ENCODE measurements at places on chromosomes 16 and 17. TPM values are rescaled to one million over a fixed set of nuclear protein-coding genes. Genes with fewer than 3 reads are reported as not detected.

- no peak for DNase-seq
These were observed 23.3 kb downstream of the TMEM100 start for GRCh38 chr17:55699181-55699860.

DNA sequence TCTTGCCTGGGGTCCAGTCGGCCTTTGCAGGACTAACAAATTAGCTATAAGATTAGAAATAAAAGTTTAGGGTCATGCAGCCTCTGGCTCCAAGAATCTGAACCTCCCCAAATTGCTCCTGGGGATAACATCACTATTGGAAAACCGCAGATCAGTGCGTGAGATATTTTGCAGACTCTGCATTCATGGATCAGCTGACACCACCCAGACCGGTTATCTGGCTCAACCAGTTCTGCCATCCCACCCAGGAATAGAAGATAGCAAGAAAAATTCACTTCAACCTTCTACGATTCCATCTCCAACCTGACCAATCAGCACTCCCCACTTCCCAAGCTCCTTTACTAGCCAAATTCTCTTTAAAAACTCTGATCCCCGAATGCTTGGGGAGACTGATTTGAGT lies 4.3 kb upstream of the PGS1 start:
- DNase-seq, result no peak

DNA sequence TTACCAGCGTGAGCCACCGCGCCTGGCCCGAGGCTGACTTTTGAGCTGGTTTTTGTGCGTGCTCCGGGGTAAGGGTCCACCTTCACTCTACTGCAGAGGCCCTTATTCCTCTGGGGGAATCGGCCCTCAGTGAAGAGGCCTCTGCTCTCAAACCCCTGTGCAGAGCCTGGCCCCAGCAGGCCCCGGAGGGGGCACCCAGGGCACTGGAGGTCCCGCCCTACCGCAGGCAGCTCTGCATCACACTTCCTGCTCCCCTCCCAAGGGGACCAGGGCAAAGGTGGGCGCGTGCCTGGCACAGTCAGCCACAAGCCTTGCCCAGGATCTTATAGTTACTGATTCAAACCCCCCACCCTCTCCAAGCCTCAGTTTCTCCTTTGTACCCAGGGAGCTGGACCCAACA lies 3.6 kb upstream of the UBE2I start:
- DNase-seq, result no peak

DNA sequence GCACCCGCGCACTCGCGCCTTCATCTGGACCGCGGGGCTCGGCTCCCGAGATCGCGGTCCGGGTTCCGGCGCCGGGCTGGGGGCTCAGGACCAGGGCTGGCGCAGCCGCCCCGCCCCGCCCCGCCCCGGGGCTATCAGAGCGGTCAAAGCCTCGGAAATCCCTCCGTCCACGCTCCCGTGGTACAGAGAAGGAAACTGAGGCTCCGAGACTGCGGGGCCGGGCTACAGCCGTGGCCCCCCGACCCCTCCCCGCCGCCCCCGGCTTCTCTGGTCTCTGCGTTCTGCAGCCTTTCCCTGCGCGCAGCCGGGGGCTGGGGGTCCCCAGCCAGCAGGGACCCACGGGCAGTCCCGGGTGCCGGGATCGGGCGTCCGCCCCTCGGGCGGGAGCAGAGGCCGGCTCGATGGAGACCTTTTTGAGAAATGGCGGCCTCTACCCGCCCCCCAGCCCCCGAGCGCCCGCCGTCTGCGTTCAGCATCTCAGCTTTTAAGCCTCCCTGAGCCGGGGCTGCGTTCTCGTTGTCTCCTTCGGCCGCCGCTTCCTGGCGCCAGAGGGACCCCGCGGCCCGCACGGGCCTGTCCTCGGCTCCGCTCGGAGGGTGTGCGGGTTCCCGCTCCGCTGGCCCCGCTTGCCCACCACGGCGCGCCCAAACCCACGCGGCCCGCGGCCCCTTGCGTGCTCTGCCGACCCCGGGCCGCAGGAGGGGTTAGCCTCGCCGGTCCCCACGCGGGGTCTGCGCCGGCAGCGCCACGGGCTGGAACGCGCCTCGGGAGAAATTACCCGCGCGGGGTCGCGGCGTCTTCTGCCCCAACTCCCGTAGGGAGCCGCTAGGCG lies 1.5 kb upstream of the NPTX1 start:
- DNase-seq, result no peak

- DNase-seq, result no peak
These were observed 37.4 kb downstream of the ARHGAP23 start for GRCh38 chr17:38465391-38466345.

DNA sequence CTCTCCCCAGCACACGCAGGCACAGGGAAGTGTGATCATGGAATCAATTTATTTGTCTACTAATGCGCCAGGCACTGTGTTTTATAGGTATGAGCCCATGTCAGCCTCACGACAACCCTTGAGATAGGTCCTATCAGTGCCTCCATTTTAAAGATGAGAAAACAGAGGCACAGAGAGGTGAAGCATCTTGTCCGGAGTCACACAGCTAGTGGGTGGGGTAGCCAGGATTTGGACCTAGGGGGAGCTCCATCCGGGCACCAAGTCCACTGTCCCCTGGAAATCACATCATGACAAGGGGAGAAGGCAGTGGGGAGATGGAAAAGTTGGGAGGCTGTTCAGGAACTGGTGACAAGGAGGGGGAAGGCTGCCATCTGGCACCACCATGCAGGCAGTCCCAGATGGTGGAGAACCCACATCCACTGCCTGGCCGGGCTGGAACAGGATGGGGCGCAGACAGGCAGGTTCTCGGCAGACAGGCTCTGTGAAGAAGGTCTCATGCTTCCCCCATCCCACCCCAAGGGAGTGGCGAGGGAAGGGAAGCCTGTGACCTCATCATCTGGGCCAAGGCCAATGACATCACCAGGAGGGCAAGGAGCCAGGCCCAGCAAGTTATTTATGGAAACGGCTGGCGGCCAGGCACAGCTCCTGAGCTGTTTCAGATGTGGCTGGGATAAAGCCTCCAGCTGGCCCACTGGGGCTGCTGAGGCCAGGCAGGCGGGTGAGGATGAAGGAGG lies 126.0 kb upstream of the SDK2 start:
- no peak for DNase-seq

DNA sequence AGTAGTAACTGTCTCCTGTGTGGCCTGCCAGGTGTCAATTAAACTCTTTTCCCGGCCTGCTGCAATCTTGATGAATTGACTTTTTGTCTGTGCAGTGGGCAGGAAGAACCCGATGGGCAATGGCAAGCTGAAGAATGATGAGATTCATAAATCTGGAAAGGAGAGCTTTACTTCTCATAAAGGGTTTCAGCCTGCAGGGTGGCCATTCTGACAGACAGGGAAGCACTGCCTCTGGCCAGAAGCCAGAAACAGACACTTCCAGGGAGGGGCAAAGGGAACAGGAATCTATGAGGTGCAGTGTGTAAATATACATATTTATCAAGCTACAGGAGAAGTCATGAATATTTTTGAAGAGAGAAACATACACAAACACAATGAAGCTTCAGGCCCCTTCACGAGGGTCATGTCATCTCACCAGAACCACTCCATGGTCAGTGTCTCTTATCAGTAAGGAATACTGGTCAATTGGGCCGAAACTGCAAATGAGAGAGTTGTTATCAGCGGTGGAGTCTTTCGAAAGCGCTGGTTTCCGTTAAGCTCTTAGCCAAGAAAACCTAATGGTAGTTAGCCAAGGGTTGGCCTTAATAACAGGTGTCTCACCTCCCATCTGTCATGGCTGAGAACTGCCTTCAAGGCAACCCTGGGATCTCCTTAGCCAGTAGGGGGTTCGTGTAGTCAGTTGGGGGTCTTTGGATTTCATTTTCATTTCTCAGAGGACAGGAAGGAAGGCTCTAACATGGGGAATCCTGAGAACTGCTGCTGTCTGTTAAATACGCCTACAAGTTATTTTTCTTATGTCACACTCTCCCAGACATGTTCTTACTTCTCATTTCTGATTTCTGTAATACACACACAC lies 1.2 kb upstream of the NARF start:
- DNase-seq, result no peak

GRCh38 chr17:34670618-34671017 lies 91.2 kb downstream of the TMEM132E start:
- DNase-seq, result no peak

DNA sequence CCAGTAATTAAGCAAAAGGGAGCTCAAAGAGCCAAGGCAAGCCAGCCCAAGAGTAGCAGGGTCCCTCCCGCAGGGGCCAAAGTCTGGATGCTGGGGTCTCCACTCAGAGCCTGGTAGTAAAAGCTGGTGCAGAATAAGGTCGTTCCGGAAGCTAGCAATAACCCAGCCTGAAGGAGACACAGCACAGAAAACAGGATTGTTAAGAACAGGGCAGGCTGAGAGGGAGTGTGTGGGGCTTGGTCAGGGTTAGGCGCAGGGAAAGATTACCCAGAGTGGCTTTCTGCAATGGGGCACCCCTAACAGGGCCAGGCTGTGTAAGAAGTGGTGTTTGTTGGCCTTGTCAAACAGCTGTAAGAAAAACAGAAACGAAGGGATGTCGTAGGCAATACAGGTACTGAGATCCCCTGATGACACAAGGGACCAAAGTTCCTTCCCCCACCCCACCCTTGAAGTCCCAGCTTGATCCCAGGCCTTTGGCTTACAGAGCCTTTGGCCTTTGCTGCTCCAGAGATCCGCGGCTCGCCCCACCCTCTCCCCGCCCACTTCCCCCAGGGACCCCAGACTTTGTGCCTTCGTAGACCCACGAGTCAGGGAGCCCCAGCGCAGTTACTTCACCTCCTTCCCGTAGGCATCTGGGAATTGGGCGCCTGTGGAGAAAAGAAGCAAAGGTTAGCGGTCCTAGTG lies 712 bp downstream of the TMEM256 start:
- DNase-seq, result no peak

GRCh38 chr17:71430281-71430680 lies 690.5 kb upstream of the SOX9 start:
- DNase-seq, result no peak

- no peak for DNase-seq
These were observed 15.5 kb upstream of the USP31 start for GRCh38 chr16:23164736-23165135.

DNA sequence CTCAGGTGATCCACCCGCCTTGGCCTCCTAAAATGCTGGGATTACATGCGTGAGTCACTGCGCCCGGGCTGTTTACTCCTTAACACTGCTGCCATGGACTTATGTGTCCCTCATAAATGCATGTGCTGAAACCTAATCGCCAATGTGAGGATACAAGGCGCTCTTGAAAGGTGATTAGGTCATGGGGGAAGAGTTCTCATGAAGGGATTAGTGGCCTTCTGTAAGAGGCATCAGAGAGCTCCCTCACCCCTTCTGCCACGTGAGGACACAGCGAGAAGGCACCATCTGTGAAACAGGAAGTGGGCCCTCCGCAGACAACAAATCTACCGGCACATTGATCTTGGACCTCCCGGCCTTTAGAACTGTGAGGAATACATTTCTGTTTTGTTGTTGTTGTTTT lies 19.1 kb downstream of the ITPRIPL2 start:
- no peak for DNase-seq

- no peak for DNase-seq
These were observed 48.3 kb downstream of the ZFHX3 start for GRCh38 chr16:72999541-73000019.

- DNase-seq, result no peak
These were observed 428 bp downstream of the PHF12 start for GRCh38 chr17:28950752-28951427.

DNA sequence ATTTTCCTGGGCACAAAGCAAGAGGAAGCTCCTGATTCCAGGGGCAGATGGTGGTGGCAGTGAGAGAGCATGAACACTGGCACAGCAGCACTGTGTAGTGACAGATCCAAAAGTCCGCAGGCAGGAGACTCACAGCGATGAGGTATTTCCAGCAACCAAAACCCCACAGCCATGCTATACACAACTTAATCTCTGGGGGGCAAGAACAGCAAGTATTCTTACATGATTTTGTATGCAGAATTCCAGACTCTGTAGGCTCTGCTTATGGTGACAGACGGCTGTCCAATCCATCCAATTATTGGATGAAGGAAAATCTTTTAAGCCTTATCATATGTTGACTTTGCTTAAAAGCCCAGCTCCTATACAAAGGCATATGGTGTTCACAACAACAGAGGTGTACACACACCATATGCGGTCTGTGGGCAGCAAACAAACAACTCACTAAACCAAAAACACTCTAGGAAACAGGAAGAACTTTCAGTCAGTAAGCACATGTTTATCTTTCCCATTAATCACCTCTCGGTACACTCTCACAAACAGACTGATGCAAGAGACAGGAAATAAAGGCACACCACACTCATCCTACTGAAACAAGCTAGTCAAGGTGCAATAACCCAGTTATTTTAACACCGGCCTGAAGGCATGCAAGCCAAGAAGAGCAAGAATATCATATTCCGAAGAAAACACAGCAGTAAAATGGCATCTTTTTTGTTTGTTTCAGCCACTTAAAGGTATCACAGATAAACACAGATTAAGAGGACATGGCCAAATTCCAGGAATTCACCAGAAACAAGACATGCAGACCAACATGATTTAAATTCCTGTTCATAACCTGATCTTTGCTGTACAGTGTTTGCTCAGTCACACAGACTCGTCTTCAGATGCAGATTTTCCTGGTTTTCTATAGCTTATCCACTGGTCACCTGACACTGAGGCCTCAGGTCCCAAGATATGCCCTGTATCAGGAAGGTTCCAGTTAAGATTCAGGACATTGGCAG lies 47.8 kb downstream of the ERN1 start:
- no peak for DNase-seq

- DNase-seq, result no peak
These were observed 424.6 kb upstream of the C16orf82 start for GRCh38 chr16:26642047-26642664.

- DNase-seq, result no peak
These were observed 749 bp upstream of the MC1R start for GRCh38 chr16:89917773-89918452.

DNA sequence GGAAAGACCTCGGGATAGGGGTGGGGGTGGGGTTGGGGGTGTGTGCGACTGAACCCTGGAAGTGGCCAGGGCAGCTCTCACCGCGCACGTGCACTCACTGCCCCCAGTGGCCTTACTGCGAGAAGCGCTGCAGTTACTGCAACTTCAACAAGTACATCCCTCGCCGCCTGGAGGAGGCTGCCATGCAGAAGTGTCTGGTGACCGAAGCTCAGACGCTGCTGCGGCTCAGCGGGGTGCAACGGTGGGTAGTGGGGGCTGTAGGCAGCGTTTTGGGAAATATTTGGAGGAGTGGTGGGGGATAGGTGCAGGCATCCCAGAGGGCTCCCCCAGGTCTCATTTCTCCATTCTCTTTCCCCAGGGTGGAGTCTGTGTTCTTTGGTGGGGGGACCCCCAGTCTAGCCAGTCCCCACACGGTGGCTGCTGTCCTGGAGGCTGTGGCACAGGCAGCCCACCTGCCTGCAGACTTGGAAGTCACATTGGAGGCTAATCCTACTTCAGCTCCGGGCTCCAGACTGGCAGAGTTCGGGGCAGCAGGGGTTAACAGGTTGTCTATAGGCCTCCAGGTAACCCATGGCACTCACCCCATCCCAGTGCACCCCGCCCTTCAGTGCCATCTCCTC lies 972 bp downstream of the RSAD1 start:
- no peak for DNase-seq

The DRC3 gene
- 0.47 TPM for total RNA-seq

The EVI2B gene
- total RNA-seq, result 1.6 TPM

The PRR29 gene
- total RNA-seq, result 2.0 TPM

The MTMR4 gene
- total RNA-seq, result 38.4 TPM

The RBBP6 gene
- 33.5 TPM for total RNA-seq

The NUDT7 gene
- 7.1 TPM for total RNA-seq

The ABCC6 gene
- 0.10 TPM for total RNA-seq

The TMC7 gene
- total RNA-seq, result 2.7 TPM

The SEPTIN1 gene
- 0.47 TPM for total RNA-seq

The CD300LF gene
- total RNA-seq, result not detected

The ASPHD1 gene
- total RNA-seq, result 1.3 TPM

The TMEM100 gene
- total RNA-seq, result 0.12 TPM

The HSF4 gene
- 4.8 TPM for total RNA-seq

The SCN4A gene
- not detected for total RNA-seq

Data from glomerular endothelial cell (primary cell).